Esophagus squamous epithelium (tissue), 5 donors: ENCODE measurements at places on chromosomes 7 and 10.

GRCh38 chr10:29805134-29805723 is 170.5 kb upstream of the SVIL start:
- no peak for DNase-seq

- no peak for DNase-seq
Observed at GRCh38 chr7:47102331-47102841, 479.5 kb downstream of the TNS3 start.

- no peak for DNase-seq
Observed at GRCh38 chr10:43955002-43955596, 306.4 kb upstream of the ZNF32 start.

DNA sequence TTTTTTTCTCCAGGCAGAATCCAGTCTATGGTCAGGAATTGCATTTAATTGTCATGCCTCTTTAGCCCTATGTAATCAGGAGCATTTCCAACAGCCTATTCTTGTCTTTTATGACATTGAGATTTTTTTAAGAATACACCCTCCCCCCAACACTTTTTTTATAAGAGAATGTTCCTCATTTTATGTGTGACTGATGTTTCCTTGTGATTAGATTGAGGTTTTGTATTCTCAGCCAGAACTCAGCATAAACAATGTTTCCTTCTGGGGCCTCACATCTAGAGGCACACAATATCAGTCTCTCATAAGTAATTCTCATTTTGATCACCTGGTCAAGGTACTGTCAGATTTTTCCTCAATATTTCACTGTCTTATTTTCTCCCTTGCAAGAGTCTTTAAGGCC is 193.4 kb upstream of the PDE1C start:
- DNase-seq, result no peak

GRCh38 chr10:98488669-98489430 is 42.1 kb upstream of the HPS1 start:
- no peak for DNase-seq

GRCh38 chr7:127702938-127703337 is 50.9 kb downstream of the SND1 start:
- DNase-seq, result no peak

- DNase-seq, result no peak
Observed at GRCh38 chr7:37942934-37943610, 22.6 kb downstream of the EPDR1 start.

DNA sequence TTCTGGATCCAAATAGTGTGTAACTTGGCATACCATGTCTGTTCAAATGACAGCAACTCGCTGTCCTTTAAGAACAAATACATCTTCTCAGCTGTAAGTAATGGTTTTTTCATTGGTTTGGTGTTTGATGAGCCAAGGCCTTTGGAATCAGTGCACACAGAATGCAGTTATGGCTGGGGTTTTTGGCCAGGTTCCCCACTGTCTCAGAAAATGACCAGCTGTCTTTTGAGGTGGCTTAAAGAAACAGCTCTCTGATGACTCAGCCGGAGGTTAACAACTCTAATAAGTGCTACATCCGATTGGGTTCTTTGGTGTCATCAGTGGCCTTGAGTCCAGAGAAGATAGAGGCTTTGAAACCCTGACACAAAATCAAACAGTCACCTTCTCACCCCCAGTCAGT is 688.4 kb downstream of the REEP3 start:
- no peak for DNase-seq
